ENCODE measurements at places on chromosomes 12 and 14.
A peak's percentile ranks its signal among the peaks of the same experiment; 100 is the strongest.

- no peak for DNase-seq
These were observed 285.9 kb upstream of the TMPO start for GRCh38 chr12:98229540-98229924.

- DNase-seq: no peak
These were observed 75.1 kb downstream of the ADGRD1 start for GRCh38 chr12:131028587-131029338.

GRCh38 chr12:116236148-116236731 is 41.3 kb downstream of the MED13L start:
- DNase-seq: peak; percentile 46

- no peak for DNase-seq
These were observed 106.0 kb upstream of the PRICKLE1 start for GRCh38 chr12:42695490-42695995.
